ENCODE measurements at places on chromosomes 5 and 9.

DNA sequence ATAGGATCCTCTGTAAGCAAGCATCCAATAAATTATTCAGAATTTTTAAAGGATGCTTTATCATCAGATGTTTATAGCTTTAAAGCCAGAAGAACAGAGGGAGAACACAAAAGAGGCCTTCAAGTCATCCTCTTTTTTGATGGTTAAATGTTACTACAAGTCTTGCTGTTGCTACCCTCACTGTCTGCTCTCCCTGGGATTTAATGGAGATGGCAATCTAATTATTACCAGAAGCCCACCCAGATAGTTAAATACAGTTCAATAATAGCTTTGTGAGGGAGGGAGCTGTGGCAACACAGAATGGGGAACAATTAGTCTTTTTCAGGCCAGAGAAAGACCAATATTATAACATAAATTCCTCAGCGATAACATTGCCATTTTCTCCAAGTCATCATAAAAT, 87.0 kb upstream of the ACTBL2 start:
- no peak for DNase-seq

DNA sequence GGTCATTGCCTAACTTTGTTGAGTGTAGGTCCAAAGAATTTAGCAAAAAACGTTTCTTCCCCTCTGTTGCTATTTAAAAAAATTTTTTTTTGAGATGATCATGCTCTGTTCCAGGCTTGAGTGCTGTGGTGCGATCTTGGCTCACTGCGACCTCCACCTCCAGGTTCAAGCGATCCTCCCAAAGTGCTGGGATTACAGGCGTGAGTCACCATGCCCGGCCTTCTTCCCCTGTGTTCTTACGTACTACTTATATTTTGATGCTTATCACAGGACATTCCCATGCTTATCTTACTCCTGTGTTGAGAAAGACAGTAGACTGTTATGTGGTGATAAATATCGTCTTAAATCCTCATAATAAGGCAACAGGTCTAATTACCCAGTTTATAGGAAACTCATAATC, 2.5 kb downstream of the ACER2 start:
- no peak for DNase-seq

DNA sequence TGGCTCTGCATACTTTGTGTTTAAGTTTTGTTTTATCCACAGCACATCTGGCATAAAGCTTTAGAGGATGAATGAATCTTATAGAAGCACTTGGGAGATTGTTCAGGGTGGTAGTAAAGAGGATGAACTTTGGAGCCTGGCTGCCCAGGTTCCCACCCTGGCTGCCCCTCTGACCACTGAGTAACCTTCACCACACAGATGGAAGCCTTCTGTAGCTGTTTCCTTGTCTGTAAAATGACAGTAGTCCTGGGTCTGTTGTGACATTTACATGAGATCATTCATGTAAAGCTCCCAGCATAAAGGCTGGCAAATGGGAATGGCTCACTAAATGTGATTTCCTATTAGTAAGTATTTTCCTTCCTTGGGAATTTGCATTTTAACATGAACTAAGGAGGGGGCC, 85.7 kb upstream of the FAM169A start:
- no peak for DNase-seq

- no peak for DNase-seq
Measured at GRCh38 chr5:175457466-175457865, 13.5 kb upstream of the DRD1 start.

- no peak for DNase-seq
Measured at GRCh38 chr5:103263054-103263453, 4.5 kb downstream of the MACIR start.

DNA sequence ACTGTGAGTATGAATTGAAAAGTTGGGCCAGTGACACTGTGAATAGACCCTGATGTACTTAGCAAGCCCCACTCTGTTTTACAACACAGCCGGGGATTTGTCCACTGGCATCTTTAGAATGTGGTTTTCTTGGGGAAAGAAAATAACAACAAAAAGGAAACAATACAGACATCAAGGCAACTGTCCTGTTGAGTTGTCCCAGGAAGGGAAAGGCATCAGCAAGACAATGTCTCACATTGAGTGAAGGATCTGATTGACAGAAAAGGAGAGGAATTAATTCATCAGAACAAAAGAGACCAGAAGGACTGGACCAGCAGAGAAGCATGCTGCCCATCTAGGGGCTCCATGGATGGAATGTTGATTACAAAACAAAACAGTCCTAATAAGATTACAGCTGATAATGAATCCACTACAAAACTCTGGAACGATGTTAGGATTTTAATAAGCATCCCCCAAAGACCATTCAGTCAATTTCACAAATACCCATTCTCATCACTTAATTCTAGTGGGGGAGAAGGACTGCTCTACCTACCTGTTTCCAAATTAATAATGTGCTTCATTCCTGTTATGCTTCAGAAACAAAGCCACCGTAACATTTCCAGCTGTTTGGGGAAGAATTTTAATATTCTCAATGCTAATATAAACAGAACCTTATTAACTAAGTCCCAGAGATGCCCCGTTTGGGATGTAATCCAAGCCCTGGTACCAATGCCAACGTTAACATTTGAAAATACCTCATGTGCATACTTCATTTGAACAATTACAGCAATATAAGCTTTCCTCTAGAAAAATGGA, 298.0 kb downstream of the SPOCK1 start:
- DNase-seq: no peak

- no peak for DNase-seq
Measured at GRCh38 chr5:32767948-32768467, 56.9 kb downstream of the NPR3 start.

GRCh38 chr9:131594906-131595665, 49.8 kb downstream of the PRRT1B start:
- DNase-seq: no peak

GRCh38 chr9:33809506-33809905, 7.5 kb upstream of the UBE2R2 start:
- no peak for DNase-seq

- peak; percentile 79 for DNase-seq
Measured at GRCh38 chr5:177312649-177313181, 1.0 kb upstream of the MXD3 start.

- DNase-seq: no peak
Measured at GRCh38 chr9:70374962-70375618, 39.4 kb downstream of the KLF9 start.

GRCh38 chr9:7560669-7561305, 238.8 kb downstream of the DMAC1 start:
- DNase-seq: no peak

DNA sequence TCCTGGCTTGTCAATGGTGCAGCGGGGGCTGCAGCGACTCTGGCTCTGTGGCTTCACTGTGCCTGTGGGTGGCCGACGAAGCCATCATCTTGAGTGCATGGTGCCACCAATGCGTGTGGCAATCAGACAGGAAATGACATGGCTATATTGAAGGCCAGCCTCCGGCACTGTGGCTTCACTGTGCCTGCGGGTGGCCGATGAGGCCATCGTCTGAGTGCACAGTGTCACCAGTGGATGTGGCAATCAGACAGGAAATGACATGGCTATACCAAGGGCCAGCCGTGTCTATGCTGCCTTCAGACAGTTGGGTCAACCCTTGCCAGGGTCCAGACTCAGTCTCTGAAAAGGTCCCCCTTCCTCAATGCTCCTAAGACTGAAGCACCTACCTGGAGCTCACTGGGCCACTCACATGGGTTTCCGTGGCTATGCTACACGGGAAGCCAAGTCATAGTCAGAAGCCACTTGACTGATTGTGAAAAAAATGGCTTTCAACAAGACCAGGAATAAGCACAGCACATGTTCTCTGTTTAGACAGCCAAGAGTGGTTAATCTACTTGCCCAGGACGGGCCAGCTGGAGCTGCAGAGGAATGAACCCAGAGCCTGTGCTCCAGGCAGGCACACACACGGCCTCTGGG, 67.5 kb upstream of the S1PR3 start:
- DNase-seq: no peak

DNA sequence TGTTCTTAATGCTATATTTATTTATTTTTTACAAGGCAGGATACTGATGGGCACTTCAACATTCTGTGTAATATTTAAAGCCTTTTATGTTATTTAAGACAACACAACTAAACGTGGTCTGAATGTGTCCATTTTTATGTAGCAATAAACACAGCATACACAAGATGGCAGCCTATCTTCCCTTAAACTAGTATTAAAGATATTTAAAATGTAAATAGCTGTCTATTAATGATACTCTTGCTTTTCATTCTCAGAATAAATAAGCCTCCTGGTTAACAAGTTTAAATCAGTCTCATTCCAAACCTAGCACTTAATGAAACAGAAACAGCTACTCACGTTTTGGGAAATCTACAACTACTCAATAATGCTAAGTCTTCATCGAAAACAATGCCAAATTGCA, 315.7 kb downstream of the MCTP1 start:
- DNase-seq: no peak

GRCh38 chr9:19429595-19429994, 20.8 kb downstream of the ACER2 start:
- no peak for DNase-seq

DNA sequence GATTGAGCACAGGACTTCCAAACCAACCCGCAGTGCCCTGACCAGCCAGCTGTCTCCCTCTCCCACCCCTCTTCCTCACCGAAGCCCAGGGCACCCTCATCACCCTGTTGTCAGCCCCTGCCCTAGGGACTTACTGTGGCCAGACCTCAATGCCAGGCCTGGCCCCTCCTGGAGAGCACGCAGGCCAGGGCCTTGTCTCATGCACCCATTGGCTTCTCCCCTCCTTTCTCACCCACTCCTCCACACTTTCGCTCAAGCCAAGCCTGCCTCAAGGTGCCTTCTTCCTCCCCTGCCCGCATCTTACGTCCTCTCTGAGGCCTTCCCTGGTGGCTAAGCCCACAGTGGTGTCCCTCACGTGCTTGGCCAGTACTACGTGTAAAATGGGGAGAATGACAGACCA, 33.3 kb upstream of the N4BP3 start:
- no peak for DNase-seq

GRCh38 chr5:158856794-158857193, 242.9 kb downstream of the EBF1 start:
- no peak for DNase-seq

GRCh38 chr5:2399096-2399495, 352.4 kb downstream of the IRX2 start:
- DNase-seq: no peak

GRCh38 chr9:12846035-12846434, 71.2 kb downstream of the LURAP1L start:
- DNase-seq: no peak

GRCh38 chr5:27026801-27027200, 11.6 kb downstream of the CDH9 start:
- no peak for DNase-seq

DNA sequence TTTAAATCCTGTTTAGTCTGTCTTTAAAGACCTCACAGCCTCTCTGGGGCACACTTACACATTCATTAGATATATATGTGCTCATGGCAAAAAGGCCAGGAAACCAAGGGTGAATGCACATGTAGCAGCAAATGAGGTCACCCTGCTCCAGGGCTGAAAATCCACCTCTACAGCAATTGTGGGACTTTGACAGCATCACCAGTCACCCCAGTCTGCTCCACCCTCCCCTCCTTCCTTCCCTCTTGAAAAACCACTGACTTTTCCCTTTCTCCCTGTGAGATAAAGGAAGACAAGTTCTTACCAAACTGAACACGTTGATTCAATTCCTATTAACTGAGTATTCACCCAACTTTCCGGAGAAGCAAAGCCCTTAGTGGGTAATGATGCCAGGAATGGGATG, 15.2 kb upstream of the SH3RF2 start:
- DNase-seq: no peak

DNA sequence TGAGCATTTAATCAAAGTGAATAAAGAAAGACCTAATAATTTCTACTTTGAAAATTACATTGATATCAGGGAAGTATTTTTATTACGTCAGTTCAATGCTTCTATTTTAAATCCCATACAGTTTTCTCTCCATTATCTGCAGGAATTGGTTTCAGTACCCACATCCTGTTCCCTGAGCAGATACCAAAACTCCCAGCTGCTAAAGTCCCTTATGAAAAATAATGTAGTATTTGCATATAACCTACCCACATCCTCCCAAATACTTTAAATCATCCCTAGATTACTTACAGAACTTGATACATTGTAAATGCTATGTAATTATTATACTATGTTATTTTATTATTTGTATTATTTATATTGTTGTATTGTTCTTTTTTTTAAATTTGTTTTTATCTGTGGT, 125.4 kb upstream of the MINAR2 start:
- DNase-seq: no peak

GRCh38 chr5:106862450-106863193, 808.1 kb downstream of the EFNA5 start:
- DNase-seq: no peak

DNA sequence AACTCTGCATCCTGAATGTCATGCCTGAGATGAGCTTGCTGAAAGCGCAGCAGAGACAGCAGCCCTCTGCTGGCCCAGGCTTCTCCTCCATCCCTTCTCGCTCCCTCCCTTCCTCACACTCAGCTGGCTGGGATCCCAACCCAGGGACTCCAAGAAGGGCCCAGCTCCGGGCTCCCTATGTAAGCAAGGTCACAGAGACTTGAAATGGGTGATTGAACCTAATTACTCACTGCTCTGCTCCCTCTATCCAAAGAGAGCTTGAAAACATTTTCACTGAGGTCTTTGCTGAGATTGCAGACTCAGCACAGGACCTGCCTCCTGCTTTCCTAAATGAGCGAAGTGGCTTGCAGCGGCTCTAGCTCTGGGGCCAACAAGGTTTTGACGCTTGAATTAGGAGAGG, 42.8 kb downstream of the RAPGEF1 start:
- DNase-seq: no peak

- no peak for DNase-seq
Measured at GRCh38 chr5:126984632-126985031, 45.7 kb downstream of the MARCHF3 start.

GRCh38 chr5:10307206-10308148, at the start of gene CMBL:
TSS of gene CMBL (minus strand) at chr5:10307902. CDS start at chr5:10290762, 17,140 bp downstream.
- peak; percentile 69 for DNase-seq

GRCh38 chr9:15372455-15372854, 50.2 kb upstream of the SNAPC3 start:
- no peak for DNase-seq

DNA sequence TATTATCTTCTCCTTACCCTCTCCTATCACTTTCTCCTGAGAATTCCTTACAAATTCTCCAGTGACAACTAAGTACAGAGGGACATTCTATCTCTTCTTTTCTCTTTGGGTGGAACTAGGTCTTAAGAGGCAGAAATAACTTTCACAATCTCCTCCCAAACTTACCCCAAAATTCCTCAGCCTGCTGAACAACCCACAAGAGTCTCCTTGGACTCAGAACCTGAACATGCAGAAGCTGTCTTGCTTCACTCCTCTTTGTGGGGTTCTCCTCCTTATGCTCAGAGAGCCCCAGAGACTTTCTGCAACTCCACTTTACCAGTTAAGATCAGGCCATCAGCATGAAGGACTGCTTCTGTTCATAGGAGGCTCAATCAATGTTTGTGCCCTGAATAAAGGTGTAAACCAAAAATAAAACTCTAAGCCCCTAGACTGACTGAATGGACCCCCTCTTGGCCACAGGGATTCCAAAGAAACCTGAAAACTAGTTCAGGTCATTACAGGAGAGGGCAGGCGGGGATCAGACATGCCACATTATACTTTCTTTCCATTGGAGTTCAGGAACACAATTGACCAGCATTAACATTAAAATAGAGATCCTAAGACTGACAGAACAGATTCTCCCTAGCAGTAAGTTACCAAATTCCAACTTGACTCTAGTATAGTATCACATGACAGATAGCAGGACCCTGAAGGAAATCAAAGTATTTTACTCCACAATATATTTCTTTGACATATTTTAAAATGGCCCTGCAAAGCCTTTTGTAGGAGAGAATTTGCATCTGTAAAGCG, 179.7 kb upstream of the FBXL17 start:
- DNase-seq: no peak

- DNase-seq: no peak
Measured at GRCh38 chr9:133144904-133145851, 18.5 kb downstream of the GBGT1 start.

- DNase-seq: no peak
Measured at GRCh38 chr5:140214831-140215230, 39.8 kb downstream of the CYSTM1 start.
